ENCODE measurements at places on chromosomes 6 and 20.

- DNase-seq = no peak
Measured at GRCh38 chr20:40571639-40572038, 117.4 kb downstream of the MAFB start.

GRCh38 chr6:139277161-139277560 is 14.6 kb downstream of the TXLNB start:
- no peak for DNase-seq

DNA sequence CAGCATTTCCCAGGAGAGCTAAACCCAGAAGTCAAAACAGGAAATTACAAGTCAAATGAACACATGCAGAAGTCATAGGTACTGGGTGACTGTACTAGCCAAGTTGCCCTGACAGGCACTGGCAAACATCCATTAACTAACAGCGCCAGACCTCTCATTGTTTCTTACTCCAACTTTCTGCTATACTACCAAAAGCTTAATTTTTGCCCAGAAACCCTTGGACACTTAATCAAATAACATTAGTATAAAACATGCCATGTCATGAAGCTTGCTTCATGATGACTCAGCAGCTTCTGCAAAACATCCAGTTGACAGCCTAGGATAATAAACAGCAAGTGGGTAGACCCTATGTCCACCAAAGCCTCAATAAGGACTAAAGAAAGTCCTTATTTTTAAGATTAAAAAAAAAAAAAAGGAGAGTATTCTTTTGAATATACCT is 3.5 kb downstream of the NUP153 start:
- peak; percentile 20 for DNase-seq

GRCh38 chr6:167750956-167751358 is 75.8 kb upstream of the AFDN start:
- DNase-seq = no peak

- DNase-seq = no peak
Measured at GRCh38 chr6:155417454-155417853, 38.2 kb downstream of the NOX3 start.

GRCh38 chr20:15297059-15297875 is 959.9 kb upstream of the FLRT3 start:
- DNase-seq = no peak

GRCh38 chr6:136956590-136957544 is 34.8 kb downstream of the SLC35D3 start:
- no peak for DNase-seq
